ENCODE measurements at places on chromosomes 7 and 10.

DNA sequence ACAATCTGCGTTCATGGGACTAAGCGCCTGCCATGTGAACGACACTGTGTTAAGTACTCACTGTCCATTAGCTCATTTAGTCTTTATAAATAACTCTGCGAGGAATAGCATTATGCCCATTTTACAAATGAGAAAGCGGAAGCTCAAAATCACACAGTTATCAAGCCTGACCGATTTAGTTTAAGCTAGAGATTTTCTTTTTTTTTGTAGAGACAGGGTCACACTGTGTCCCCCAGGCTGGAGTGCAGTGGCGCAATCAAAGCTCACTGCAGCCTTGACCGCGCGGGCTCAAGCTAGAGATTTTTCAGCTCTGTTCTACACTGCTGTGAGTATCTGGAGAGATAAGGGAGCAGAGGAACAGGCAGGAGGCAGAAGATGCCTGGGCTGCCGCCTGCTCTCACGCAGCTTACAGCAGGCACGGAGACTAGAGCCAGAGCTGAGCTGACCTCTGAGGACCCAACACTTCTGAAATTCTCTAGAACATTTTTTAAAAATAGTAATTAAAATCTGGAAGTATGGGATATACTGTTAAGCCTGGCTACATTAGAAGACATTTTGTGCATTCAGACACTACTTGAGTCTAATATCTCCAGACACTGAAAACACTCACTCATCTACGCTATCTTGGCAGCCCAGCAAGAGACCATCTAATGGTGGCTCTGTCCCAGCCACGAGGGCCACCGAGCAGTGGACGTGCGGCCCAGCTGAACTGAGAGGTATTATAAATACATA is 38.7 kb downstream of the GNA12 start:
- peak; percentile 67 for DNase-seq

GRCh38 chr7:128790315-128791041 is 1.3 kb upstream of the CCDC136 start:
- DNase-seq: peak; percentile 49

GRCh38 chr10:293636-294035 is 158.4 kb downstream of the ZMYND11 start:
- no peak for DNase-seq

DNA sequence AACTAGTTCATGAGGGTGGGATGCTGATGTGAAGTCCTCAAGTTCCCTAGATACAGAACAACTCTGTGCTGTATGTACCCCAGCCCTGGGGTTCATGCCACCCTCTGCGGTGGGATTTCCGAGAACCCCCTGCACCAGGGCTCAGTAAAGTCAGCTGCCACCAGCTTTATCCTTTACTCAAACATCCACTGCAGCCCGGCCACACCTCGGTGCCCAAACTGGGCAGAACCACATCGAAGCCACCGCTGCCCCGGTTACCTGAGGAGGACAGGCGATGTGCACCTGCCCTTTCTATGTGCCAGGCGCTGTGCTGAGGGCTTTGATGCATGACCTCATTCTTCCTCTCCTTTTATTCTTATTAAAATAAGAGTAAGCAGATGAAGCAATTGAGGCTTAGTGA is 9.9 kb upstream of the CALML5 start:
- DNase-seq: no peak

GRCh38 chr10:95605163-95605562 is 44.0 kb upstream of the SORBS1 start:
- DNase-seq: peak; percentile 19

DNA sequence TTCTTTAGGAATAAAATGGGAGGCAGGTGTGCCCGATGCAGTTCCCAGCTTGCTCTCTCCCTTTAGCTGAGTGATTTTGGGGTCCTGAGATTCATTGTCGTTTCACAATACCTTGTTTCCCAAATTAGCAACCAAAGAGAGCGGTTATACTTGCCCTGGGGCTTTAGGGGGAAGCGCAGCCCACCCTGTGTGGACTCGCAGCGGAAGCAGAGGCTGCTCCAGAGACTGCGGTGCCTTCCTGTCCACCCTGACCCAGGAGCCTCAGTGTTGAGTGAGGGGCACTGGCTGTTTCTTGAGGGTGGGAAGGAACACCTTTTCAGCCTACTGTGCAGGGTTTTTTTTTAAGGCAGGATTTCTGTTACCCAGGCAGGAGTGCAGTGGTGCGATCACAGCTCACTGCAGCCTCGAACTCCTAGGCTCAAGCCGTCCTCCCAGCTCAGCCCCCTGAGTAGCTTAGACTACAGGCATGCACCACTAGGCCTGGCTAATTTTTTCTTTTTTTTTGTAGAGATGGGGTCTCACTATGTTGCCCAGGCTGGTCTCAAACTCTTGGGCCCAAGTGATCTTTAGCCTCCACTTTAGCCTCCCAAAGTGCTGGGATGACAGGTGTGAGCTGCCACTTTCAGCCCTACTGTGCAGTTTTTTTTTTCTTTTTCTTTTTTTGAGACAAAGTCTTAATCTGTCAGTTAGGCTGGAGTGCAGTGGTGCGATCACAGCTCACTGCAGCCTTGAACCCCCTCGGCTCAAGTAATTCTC is 67.0 kb downstream of the DNAJB6 start:
- DNase-seq: no peak

GRCh38 chr10:108632144-108632543 is 1291.2 kb downstream of the XPNPEP1 start:
- DNase-seq: peak; percentile 81

- no peak for DNase-seq
Measured at GRCh38 chr7:117769085-117769484, 104.2 kb downstream of the CTTNBP2 start.
